ENCODE measurements at places on chromosomes 7 and 10.

GRCh38 chr7:116802144-116802745 lies 60.1 kb upstream of the CAPZA2 start:
- DNase-seq = no peak

DNA sequence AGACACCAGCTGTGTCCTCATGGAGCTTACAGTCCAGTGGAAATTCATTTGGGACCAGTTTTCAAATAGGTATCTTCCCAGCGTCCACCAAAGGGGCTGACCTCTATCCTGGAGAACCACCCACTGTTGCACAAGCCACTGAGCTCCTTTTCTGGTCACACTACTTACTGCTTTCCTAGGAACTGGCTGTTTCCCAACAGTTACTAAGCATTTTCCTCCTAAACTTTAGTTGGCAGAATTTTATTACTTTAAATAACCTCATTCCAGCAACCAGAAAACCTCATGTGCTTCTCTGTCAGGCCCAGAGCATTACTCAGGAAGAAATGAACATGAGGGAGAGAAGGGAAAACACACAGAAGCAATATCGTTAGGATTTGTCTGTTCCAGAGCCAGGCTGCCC lies 183.1 kb downstream of the GPAM start:
- DNase-seq = no peak

DNA sequence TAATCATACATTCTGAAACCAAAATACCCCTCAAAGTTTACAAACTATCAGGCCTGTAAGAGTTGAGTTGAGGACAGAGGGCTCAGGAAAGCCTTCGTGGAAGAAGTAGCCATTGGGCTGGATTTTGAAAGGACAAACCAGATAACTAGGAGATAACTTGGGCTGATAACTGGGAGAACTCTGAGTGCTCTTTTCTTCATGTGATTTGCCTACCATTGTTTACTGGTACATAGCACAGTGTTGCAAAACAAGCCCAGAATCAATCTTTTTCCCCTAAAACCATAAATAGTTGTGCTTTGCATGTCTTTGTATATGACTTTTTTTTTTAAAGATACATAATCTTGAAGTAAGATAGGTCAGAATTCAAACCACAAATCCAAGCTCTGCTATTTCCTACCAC lies 106.7 kb upstream of the ITGB1 start:
- no peak for DNase-seq

- no peak for DNase-seq
These were observed 175.0 kb downstream of the CYP26A1 start for GRCh38 chr10:93248583-93249227.

DNA sequence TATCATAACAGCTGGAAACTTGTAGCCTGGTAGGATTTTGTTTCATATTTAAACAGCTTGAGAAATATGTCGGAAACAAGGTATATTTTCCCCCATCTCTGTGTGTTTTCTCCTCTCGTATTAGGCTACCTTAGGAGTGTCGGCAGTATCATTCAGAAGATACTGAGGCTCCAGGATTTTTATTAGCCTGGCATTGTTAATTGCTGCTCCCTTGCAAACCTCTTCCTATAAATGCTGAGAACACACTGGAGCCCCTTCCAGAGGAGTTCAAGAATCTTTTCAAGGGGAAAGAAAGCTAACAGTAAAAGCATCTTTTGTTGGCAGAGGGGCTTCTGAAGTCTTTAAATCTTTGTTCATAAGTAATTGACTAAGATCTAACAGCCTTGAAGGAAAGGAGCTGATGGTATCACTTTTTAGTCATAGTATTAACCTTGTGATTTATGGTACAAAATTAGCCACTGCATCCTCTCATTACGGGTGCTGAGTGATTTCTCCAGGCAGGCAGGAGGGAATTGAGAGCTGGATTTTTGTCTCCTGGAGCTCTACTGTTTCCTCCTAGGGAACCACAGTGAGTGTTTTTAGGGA lies 998.7 kb downstream of the LRMDA start:
- DNase-seq = no peak

DNA sequence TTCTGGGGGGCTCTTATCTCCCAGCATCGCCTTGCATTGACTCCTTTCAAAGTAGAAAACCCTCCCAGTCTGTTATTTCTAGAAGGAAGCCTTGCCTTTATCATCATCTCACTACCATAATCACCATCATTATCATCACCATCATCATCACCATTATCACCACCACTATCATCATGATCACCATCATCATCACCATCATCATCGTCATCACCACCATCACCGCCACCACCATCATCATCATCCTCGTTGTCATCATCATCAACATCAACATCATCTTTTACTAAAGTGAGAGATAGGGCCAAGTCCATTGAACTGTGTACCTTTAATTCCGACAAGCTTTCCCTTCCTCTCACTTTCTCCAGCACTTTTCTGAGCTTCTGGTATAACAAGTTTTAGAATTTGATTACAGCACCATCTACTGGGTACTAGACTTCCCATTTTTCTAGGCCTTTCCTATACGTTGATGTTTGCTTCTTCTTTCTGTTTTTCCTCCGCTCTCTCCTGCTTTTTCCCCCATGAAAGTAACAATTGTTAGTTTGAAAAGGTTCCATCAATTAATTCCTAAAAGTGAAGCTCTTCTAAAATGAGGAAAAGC lies 226.4 kb downstream of the BUB3 start:
- DNase-seq = no peak

- DNase-seq = no peak
These were observed 558.7 kb downstream of the PTPRN2 start for GRCh38 chr7:158028971-158029370.

GRCh38 chr7:45191396-45191795 lies 33.8 kb downstream of the RAMP3 start:
- no peak for DNase-seq

DNA sequence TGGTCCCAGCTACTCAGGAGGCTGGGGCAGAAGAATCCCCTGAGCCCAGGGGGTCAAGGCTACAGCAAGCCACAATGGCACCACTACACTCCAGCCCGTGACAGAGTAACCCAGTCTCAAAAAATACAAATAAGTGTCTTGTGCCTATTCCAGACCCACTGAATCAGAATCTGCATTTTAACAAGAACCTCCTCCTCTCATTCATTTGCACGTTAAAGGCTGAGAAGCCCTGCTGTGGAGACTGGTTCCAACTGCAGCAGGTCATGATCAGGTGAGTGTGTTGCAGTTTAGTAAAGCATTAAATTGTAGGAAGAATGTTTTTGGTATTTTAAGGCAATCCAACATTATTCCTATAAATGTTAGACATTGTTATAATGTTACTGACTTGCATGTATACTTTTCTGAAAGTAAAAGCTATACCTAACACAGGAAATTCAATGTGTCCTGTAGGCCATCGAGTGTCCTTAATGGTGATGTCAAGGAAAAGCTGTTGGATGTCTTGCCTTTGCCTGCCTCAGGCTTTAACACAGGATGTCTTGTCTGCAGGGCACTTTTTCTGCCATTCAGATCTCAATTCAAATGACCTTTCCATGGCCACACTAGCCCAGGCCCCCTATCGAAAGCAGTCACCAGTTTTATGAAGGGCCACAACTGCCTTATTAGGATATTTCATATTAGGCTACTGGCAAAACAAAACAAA lies 30.4 kb downstream of the MKRN1 start:
- no peak for DNase-seq

GRCh38 chr10:91251430-91252056 lies 31.1 kb downstream of the PCGF5 start:
- DNase-seq = peak; percentile 12

DNA sequence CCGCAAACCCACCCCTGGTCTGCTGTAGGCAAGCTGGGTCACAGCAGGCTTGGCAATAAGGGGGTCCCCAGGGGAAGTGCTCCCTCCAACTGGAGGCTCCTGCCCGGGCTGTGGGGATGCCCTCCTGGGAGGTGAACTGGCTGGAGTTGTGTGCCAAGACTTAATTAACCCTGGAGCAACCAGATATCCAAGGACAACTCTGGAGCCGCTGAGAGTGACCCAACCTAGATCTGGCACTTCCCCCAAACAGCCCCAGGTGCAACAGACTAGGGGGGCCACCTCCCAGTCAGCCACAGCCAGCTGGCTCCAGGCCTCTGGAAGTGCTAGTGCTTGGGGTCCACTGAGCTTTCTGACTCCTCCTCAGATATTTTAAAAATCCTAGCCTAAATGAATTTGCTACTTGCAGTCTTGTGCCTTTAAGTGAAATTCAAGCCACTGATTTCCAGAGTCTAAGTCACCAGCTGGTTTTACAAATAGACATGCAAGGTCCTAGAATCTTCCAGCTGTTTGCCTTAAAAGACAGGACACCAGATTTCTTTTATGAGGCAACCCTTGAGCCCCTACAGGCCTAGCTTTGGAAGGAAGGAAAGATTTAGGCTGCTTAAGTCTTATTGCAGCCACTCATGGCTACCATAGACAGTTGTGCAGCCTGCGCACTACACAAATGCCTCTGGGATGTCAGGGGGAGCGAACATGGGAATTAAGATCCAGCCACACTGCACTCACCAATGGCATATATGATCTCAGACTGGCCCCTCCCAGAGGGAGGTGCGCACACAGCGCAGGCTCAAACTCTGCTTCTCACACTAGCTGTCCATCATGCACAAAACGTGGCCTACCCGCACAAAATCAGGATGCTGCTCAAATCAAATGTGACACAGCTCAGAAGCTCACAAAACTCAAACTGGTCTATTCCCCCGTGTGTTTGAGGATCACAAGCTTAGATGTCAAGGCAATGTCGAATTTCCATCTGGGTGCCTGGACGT lies 42.6 kb upstream of the MYL10 start:
- DNase-seq = no peak

DNA sequence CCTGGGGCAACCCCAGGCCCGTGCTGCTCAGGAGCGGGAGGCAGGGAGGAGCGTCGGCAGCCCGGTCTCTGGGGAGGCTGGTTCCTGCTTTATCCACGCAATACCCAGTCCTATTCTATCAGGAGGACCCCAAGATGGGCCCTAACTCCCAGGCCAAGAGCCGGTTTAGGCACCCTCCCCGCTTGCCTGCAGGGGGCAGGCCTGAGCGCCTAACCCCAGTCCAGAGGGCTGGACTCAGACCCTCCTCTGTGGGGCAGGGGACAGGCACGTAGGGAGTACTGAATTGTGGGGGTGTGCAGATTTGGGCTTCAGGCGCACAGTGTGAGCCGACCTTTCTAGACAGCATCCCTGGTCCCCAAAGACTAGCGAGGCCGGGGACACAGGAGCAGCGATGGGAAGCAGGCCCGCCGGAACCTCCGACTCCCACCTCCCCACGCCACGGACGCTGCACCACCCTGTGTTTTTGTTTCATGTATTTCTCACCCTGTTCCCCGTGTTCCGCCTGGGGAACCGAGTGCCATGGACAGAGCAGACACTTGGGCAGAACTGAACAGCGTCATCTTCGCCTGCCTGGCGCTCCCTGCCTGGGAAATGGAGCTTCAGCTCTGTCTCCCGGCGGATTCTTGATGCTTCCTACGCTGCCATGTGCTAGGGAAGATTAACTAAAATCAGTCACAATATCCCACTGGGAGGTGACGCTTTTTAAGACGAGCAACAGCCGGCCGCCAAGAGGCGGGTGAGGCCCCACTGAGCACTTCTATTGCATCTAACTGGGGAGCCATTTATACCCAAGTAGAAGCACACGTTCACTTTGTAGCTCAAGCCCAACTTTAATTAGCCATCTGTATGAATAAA lies 5.3 kb downstream of the NUDT1 start:
- no peak for DNase-seq

DNA sequence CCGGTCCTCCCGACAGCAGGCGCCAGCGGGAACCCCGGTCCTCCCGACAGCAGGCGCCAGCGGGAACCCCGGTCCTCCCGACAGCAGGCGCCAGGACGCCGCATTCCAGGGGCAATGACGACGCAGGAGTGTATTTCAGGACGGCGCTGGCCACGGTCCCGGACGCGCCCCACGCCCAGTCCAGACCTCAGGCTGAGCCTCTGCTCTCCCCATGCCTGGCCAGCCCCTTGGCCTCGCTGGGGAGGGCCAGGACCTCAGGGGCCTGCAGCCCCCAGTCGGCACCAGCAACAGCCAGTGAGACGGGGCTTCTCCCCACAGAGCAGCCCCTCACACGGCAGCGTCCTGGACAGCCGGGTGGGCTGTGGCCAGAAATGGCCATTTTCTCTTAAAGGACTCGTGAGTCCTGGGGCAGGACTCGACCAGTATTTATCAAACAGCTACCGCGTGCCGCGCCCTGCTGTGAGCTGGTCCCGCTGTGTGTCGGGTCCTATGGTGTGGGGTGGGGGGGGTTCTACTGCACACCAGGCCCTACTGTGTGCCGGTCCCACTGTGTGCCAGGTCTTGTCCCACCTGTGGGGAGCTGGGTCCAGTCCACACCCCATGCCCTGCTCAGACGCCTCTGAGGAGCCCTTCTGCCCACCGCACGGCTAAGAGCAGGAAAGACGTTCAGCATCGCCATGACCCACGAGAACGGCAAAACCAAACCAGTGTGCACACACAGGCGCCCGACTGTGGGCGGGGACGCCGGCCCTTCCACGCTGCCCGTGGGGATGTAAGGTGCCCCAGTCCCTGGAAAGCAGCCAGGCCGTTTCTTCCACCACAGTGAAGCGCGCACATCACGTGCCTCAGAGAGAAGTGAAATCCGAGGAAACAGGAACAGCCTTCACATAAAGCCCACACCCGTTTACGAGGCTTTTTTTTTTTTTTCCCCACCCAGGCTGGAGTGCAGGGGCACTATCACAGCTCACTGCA lies 33.3 kb downstream of the GET4 start:
- DNase-seq = no peak

DNA sequence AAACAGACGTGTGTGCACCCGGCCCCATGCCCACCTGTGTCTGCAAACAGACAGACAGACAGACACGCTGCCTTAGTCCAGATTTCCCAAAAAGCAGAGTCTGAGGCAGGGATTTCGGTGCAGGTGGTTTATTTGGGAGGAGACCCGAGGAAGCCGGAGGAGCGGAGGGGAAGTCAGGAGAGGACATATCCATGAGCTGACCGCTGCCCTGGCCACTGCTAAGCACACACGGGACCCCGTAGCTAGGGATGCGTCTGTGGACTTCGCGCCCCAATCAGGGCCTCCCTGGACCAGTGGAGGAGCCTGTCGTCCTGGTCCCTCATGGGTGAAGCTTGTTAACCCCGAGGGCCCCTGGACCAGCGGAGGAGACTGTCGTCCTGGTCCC lies 47.6 kb downstream of the FOXL3 start:
- no peak for DNase-seq

GRCh38 chr10:128241023-128241422 lies 114.8 kb upstream of the MKI67 start:
- DNase-seq = no peak

DNA sequence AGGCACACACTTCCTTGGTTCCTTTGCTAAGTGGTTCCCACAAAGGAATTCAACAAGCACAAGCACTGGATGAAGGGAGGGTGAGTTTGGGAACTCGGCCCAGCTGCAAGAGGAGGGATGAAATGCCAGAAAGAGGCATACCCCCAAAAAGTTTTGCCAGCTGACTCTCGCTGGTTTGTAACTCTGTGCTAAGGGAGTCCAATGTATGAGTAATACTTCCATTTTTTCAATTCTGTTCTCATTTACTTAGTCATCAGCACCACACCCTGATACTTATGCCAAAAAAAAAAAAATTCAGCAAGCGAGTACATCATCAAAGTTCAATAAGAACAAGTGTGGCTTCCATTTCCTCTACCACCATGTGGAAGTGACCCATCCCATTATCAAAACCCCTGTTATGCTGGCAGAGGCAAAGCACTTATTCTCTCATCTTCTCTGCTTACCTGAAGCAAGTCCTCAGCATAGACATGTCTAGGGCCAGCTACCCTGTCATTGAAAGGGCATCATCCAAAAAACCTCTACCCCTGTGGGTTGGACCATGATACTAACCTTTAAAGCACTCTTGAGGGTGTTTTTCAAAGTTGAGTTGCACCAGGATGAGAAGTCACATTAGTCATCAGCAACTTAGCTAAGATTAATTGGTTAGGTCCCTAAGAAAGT lies 6.9 kb upstream of the HYCC1 start:
- peak; percentile 85 for DNase-seq
